Smooth muscle cell of the coronary artery (primary cell): ENCODE measurements at places on chromosomes 7 and 10. TPM values are rescaled to one million over a fixed set of nuclear protein-coding genes. Genes with fewer than 3 reads are reported as not detected.

LRRN3 gene
- total RNA-seq: 0.47 and 2.5 TPM in 2 replicates

GPR26 gene
- not detected in 2 replicates for total RNA-seq

SNCG gene
- total RNA-seq: 48.3 and 77.0 TPM in 2 replicates

GDF2 gene
- total RNA-seq: not detected in 2 replicates

SPDYE11 gene
- total RNA-seq: not detected in 2 replicates

AFAP1L2 gene
- total RNA-seq: 0.08 and 0.47 TPM in 2 replicates

USP6NL gene
- 6.1 and 8.7 TPM in 2 replicates for total RNA-seq

CPN1 gene
- not detected in 2 replicates for total RNA-seq
